ENCODE measurements at places on chromosomes 12 and 14.

DNA sequence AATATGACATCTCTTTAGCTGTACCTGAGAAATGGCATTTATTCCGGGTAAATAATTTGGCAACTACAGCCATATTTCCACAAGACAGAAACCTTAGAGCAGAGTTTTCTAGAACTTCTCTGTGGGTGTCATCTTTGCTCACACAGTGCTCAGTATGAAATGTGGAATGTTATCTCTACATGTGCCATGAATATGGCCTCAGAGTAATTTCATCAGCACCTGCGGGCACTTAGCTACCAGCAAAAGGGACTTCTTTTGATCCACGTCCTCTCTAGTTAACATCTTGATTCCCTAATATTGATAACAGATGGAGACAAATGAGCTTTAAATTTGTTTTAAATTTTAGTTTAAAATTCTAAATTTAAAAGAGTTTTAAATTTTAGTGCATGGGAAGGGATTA is 2.9 kb upstream of the ATG14 start:
- DNase-seq = no peak

GRCh38 chr14:89504602-89505313 is 87.7 kb upstream of the FOXN3 start:
- no peak for DNase-seq

DNA sequence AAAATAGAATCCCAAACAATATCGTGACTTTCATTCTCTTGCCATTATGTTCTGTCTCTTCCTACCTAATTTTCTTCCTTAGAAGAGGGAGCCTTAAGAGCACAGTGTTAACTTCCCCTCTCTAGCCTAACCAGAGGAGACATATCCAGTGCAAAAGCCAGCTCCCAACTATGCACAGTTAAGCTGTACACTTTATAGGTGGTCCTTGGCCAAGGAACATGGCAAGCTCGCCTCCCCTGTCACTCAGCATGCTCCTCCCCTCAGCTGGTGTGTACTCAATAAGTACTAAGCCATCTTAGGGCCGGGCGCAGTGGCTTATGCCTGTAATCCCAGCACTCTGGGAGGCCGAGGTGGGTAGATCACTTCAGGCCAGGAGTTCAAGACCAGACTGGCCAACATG is 255.1 kb upstream of the TMPO start:
- DNase-seq = no peak

DNA sequence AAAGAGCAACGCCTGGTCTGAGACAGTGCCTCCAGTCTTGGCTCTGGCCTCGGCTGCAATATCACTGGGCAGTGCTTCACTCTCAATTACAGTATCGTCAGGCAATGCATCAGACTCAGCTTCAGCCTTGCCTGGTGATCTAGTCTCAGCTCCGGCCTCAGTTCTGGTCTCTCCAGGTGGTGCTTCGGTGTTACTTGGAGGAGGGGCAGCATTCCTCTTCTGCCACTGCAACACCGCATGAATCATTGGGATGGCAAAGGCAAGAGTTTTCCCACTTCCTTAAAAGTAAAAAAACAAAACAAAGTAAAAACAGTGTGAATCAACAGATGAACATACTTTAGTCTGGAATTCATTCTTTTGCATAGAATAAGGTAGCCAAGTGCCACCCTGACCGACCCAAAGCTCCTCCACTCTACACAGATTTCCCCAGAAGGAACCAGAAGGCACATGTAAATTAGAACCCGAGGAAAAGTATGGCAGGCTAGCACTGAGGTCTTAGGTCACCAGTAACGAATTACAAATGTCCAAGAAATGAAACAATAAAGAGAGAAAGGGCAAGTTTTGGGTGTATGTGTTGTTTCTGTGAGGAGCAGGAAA is 18.6 kb downstream of the DDX24 start:
- DNase-seq = no peak
